ENCODE measurements at places on chromosomes 5 and 9.

GRCh38 chr9:131266266-131267229 is 9.8 kb downstream of the FAM78A start:
- DNase-seq, result no peak

DNA sequence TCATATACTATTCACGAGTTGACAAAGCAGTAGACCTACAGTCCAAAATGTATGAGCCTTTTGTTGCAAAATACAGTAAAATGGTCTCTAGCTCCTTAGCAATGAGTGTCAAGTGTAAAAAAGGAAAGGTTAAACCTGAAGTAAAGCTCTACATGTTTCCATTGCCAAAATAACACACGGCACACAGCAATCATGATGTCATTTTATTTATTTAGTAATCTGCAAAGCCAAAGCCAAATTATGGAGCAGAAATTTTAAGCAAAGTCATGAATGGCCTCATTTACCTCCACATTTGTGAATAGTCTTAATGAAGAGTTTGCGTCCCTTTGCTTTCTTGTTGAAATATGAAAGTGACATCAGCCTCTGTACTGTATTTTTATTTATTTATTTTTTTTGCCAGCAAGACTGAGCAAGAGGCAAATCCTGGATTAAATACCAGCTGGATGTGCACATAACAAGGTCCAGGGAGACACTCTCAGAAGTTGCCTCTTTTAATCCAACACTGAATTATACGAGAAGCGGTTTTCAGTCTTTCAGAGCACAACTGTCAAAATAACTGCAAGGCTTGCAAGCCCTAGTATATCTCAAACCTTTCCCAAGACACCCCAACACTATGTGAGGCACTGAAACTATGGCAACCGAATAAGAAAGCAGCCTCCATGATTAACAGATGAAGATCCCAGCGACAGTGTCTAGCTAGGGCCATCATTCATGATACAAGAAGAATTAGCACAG is 9.7 kb downstream of the SEMA6A start:
- DNase-seq, result no peak

DNA sequence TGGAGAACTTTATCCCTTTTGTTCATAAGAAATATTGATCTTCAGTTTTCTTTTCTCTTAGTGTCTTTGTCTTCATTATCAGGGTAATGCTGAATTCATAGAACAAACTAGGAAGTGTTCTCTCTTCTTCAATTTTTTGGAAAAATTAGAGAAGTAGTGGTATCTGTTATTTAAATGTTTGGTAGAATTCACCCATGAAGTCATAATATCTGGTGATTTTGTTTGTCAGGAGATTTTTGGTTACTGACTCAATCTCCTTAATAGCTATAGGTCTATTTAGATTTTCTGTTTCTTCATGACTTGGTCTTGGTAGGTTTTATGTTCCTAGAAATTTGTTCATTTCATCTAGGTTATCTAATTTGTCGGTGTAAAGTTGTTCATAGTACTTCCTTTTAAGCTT is 45.4 kb upstream of the STARD4 start:
- DNase-seq, result no peak

DNA sequence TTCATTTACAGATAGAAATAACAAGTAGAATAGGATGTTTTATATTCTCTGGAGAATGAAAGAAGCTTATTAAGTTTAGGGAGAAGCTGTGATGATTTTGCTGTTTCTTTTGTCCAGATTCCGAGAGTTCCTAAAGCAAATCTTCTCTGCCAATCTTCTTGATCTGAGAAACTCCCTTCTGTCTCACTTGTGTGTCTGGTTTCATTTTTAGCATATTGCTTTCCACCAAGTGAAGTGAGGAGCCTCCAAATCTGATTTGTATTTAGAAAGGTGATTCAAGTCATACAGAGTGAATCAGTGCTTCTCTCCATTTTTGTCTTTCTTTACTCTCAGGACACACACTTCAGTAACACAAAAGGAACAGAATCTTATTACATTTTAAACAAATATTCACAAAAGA is 48.4 kb downstream of the STX17 start:
- DNase-seq, result no peak

DNA sequence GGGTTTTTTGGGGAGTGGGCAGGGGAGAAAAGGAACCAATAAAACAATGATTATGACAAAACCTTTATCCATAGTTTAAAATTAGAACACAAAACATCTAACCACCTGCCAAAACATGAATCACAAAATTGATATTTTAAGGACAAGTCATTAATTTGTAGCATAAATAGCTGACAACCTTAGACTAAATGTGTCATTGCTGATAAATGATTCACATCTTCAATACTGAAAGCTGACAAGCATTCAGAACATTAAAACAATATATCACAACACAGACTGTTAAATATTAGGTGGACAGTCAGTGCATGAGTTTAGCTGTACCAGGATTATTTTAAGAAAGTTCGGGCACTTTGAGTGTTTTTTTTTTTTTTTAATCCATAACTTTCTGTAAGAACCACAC is 71.5 kb downstream of the NR3C1 start:
- no peak for DNase-seq

DNA sequence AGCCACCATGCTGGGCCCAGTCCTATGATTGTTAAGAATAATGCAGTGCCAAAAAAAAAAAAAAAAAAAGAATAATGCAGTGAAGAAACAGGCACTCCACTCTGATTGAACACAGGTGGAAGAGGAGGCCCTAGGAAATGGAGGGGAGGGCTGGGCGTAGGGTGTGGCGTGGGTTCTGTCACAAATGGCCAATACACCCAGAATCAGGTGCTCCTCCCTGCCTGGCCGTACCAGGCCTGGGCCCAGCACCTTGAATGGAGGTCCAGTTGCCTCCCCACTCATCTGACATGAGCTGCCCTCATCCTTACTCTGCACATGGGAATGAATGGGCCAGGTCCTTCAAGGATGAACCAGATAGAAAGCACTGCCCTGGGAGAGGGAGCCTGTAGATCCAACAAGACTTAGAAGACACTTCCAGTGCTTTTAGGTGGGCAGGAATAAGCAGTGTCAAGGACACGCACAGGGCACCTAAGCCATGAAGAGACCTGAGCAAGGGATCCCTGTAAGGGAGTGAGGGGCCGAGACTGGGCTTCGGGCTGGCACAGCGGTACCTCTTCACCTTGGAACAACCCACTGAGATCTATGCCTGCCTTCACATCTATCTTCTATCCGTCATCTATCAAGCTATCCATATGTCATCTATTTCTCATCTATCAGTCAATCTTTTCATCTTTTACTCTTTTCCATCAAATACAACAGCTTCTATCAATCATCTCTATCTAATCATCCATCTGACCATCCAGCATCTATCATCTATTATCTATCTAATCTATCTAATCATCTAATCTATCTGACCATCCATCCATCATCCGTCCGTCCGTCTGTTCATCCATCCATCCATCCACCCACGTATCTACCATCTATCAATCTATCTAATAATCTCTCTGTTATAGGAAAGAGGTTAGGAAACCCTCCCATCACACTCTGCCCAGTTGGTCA is 15.9 kb downstream of the NINJ1 start:
- no peak for DNase-seq

GRCh38 chr9:91164724-91165520 is 196.8 kb downstream of the AUH start:
- DNase-seq, result no peak

- no peak for DNase-seq
Observed at GRCh38 chr5:95667061-95667618, 15.7 kb downstream of the SPATA9 start.

DNA sequence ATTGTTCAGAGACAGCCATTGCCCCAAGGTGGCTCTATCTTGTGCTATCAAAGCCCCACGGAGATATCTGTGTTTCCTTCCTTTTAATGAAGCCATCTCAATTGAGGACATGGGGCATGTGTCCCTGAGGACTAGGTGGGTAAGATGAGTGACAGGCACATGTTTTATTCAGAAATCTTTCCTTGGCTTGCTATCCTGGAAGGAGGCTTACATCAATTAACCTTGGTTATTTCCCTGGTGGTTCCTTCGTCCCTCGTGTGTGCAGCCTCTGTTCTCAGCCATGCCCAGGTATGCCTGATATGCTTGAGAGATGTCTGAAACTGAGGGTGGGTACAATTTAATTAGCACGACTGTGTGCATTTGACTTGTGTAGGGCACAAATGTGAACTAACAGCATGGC is 102.2 kb upstream of the TUT7 start:
- no peak for DNase-seq

DNA sequence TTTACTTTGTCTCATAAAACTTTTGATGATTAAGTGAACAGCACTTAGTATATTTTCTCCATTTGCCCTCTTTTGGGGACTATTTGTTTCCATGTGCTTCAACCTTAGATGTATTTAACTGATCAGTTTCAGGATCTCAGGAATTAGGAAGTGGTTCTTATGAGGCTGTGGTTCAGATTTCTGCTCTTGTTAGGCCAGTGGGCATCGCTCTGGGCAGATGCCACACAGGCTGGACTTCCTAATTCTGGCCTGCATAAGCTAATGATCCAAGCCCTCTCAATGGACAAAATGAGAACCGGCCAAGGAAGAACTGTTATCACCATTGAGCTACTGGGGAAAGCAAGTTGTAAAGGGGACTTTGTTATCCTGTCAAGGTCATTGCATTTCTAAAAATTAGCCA is 6.9 kb downstream of the ARHGAP26 start:
- DNase-seq, result no peak

DNA sequence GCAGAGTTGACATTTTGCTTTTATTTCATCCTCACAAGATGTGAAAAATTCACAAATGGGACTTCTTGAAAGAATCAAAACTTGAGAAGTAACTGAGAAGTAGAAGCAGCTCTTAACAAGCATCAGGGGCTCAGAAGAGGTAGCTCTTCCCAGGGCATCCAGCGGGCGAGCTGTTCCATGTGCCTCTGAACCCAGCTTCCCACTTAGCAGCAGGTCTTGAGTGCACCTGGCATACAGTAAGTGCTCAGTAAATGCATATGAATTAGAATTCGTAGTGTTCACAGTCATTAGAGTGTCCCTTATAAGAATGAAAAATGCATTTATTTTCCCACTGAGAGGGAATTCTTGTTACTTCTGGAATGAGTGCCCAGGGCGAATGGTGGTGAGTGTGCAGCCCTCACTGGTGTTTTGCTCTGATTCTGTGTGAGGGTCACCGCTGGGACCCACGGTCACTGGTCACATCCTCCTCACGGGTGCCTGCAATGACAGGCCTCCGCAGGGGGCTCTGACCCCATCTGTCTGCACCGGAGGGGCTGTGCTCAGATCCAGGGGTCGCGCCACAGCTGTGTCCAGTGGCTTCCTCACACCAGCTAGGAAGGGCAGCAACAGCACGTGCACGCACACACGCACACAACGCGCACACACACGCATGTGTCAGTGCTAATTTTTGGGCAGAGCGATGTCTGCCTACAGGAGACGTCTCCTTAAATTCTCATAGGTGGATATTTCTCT is 26.9 kb downstream of the EXOC3 start:
- DNase-seq, result no peak

DNA sequence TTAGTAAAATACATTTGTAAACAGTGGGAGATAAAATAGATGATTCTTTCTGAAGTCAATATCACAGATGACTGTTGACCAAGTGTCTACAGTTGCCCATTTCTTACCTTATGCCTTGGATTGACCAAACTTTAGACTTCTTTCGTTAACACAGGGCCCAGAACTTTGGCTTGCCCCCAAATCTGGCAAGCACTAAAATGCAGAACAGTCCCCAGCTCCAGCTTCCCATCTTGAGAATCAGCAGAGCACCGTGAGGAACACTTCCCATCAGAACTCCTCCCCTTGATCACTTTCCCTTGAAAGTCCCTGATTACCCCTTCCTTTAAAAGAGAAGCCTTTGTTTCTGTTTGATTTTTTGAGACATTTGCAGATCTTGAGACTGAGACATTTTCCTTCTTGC is 1039.9 kb downstream of the TLE1 start:
- DNase-seq, result no peak

GRCh38 chr5:57258052-57258451 is 84.2 kb downstream of the GPBP1 start:
- no peak for DNase-seq

GRCh38 chr5:107430071-107430625 is 240.6 kb downstream of the EFNA5 start:
- DNase-seq, result no peak

GRCh38 chr5:39623291-39623865 is 198.6 kb upstream of the DAB2 start:
- DNase-seq, result no peak

- no peak for DNase-seq
Observed at GRCh38 chr5:1524799-1525623, 1.3 kb upstream of the LPCAT1 start.

GRCh38 chr5:169838688-169839087 is 141.6 kb downstream of the INSYN2B start:
- no peak for DNase-seq

DNA sequence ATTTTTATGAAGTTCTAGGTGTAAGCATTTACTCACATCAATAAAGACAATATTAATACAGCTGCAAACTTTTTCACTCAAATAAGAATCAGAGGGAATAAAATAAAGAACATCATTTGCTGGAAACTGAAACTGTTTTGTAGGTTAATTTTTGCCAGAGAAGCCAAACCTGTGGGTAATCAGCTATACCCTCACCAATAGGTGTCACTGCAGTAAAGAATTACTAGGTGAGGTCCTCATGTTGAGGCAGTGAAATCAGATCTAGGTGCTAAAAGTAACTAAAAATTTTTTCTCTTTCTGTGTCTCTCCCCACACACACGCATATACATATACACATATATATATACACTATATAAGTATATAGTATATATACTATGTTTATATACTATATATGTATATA is 1016.3 kb upstream of the SEMA6A start:
- DNase-seq, result no peak

- DNase-seq, result no peak
Observed at GRCh38 chr5:111364992-111365391, 140.8 kb downstream of the CAMK4 start.

- DNase-seq, result no peak
Observed at GRCh38 chr9:127898433-127899127, 823 bp downstream of the ST6GALNAC6 start.

- DNase-seq, result no peak
Observed at GRCh38 chr9:135701959-135702721, at the start of gene KCNT1. Gene KCNT1, plus strand, starts transcription at chr9:135702185. Its CDS starts 74 bp downstream, at chr9:135702259.

GRCh38 chr9:97474372-97474925 is 27.0 kb upstream of the TMOD1 start:
- DNase-seq, result no peak

DNA sequence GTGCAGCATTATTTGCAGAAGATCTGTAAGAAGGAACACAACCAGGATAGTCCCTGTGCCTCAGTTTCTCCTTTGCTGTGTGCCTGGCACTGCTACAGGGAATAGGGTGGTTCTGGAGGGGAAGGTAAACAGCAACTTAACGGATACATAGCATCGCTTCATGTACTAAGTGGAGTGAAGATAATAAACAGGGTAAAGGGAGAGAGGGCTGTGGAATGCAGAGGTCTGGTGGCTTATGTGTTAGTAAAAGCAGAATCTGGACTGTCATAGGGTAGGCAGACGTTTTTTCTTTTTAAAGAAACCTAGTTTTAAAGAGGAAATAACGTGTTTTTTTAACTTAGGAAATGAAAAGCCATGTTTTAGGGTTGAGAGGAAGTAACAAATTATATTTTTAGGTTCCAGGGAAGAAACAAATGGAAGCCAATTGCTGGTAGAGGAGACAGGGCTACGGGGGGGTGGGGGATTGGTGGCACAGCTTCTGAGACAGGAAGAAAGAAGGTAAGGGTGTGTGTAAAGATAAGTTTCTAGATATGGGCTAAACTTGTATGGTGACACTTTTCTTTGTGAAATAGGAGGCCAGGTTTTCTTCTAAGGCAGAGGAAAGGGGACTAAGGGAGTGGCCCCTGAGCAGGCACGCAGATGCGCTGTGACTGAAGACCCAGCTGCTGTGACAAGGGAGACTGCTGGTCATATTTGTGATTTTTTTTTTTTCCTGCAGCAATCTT is 1.3 kb downstream of the GNG10 start:
- DNase-seq, result no peak

Data from Panc1 (cell line).